ENCODE measurements at places on chromosomes 6 and 20.

DNA sequence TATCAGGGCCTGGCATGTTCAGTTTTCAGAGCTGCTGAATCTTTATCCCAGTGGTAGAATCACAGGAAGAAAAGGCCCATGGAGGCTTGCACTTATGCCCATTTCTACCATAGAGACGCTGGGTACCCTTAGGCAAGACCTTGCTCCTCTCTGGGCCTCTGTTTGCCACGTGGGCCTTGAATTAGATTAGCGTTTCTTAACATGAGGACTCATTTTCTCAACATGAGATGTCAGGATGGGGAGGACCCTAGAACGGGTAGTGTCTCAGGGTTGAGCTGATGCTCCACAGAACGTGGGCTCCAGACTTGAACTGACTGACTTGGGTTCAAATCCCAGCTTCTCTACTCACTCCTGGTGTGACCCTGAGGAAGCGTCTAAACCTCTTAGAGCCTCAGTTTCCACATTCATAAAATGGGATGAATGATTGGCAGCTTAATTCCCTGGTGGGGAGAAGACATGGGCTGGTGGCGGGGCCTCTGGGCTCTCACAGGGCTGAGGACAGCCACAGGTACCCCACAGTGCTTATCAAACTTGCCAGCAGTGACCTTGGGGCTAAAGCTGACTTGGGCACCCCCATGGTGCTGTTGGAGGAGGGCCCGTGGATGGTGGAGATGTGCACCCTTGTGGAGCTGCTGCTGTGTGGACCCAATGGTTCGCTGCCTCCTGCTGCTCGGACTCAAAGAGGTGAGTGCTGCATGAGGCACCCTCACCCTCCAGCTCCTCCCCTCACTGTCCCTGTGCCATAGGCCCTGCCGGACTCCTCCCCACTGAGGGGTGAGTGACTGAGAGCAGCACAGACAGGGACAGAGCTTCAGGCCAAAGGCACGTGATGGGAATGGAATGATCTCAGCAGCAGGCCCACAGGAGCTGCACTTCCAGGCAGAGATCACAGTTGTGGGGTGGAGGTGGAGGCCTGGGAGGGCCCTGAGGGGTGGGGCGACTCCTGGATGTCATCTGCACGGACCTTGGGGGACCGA is 28.2 kb downstream of the SUN5 start:
- no peak for DNase-seq

DNA sequence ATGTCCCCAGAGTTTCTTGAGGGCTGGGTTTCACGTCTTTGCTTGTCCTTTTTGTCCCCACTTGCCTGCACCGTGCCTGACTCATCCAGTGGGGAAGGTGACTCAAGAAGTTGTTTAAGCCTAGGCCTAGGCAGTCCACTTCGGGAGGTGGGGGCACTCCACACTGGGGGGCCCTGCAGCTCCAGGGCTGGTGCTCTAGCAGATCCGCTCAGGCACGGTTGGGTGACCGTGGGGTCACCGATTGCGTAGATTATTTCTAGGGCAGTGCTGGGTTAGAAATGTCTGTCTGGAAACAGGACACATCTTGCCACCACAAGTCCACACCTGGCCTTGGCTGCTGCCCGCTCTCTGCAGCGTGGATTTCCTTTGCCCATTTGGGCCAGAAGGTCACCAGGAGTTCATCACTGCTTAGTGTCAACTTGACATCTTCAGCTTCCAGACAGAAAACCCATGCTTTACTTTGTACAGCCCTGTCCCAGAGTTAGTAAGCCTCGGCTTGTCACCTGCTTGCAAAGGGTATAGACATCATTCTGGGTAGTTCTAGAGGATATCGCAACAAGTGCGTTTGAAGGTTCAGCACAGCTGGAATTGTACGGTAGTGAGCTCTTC is 13.6 kb upstream of the C20orf144 start:
- DNase-seq, result no peak

GRCh38 chr6:97049253-97050011 is 124.9 kb downstream of the KLHL32 start:
- DNase-seq, result no peak

DNA sequence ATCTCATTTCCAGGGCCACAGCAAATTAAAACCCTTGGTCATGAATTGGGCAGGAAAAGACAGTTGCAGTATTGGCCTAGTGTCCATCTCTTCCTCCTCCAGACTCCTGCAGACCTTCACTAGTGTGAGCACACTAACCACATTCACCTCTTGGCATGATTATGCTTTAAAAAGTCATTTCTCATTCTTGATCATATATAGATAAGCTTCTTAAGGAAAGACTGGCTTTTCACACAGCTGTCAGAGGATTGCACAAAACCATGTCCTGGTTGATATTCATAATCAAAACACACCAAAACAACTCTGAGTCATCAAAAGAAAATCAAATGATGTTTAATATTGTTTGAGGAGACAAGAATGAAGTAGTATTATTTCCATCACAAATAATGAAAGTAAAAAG is 52.1 kb downstream of the TMEM200A start:
- no peak for DNase-seq

DNA sequence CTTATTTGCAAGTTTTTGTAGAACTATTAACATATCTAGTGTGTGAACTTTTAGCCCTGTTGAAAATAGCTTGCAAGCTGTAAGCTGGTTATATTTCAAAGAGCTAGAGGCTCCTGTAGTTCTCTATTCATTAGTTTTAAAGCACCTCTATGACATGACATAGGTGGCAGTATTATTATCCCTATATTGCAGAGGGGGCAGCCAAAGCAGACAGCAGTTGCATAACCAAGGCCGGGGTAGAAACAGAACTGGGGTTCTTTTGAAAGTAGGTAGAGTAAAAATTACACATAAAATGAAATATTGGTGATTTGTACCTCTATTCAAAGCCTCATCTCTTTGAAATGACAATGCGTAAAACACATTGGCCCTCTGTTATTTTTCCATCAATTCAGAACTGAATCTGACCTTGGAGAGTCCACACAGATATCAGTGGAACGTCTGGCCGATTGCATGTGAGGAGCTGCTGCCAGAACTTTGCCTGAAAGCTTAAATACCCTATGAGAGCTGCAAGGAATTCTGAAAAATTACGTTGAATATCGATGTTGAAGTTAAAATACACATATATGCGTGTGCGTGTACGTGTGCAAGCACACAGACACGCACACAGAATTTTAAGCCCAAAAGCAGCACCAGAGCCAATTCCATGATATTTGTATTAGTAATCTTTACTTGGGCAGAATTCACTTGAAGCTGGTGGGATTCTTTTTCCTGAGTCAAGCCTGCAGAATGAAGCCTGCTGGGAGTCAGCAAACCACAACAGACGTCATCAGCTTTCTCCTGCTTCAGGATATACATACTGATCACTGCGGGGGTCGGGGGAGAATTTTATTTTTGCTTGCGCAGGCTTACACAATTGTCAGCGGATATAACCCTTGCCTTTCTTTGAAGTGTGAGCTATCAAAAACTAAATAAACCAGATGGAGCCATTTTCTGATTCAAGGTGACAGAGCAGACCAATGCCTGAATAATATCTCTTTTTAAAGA is 163.2 kb downstream of the PDE7B start:
- DNase-seq, result no peak

GRCh38 chr6:163250116-163250515 is 164.4 kb upstream of the QKI start:
- no peak for DNase-seq

GRCh38 chr6:111481836-111482187 is 1.2 kb downstream of the REV3L start:
- DNase-seq, result no peak

DNA sequence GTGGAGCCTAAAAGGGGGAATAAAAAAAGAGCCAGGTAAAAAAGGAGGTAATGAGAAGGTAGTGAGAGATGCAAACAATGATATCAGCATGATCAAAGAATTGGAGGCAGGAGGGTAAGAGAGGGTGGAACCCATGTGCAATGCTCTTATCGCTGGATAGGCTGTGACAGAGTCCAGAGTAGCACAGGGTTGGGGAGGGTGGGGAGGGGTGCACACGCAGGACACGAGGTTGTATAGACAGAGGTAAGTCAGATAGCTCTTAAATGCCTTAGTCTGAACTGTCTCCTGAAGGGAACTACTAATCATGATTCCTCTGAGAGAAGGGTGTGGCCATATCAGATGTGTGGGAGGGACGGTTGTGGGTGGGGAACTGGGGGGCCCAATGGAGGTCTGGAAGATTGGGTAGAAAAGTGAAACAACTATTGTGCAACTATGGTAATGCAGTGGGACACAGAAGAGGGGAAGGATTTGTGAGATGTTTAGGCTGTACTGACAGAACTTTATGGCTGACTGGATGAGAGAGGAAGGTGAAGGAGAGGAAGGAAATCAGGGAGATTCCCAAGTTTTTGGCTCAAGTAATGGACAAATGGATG is 354.8 kb downstream of the BTBD9 start:
- DNase-seq, result no peak

DNA sequence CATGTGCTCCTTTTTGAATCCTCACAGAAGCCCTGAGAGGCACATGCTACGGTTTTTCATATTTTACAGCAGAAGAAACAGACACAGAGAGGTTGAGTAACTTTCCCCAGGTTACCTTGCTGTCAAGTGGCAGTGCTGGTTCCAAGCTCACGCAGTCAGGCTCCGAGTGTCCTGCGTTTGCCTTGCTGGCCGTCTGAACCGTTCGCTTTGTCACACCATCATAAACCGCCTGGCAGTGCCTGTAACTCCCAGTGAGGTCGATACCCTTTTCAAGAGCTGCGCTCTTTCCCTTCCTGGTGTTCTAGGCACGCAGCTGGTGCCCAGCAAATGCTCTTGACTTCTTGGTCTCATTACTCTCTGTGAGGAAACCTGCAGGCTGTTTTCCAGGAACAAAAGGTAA is 31.3 kb upstream of the KCNG1 start:
- no peak for DNase-seq

- no peak for DNase-seq
Measured at GRCh38 chr20:53412577-53413185, 181.0 kb downstream of the ZNF217 start.

DNA sequence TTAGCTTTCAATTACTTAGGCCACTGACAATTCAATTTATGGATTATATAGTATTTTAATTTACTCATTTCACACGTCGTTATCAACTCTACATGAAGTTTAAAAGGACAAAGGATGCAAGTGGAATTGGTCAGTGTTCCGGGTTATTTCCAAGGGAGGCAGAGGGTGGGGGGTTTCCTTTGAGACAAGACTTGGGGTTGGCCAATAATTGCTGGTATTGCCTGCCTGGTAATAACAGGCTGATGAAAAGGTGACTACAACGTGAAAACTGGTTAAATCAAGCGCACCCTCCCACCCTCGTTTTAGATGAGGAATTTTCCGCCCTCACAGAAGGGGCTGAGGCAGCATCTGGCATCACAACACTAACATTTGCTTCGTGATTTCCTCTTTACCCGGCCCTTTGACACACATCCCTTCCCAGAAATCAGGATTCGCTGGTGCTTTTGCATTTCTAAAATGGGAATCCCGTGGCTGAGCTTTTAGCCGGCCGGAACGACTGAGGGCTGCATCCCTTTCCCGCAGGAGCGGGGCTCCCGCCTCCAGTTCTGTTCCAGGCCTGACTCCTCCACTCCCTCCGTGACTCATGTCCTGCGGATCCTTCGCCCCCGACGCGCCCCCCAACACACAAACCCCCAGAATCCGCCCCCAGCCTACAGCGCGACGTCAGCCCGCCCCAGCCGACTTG is 999 bp upstream of the PIM1 start:
- DNase-seq, result peak; percentile 53

DNA sequence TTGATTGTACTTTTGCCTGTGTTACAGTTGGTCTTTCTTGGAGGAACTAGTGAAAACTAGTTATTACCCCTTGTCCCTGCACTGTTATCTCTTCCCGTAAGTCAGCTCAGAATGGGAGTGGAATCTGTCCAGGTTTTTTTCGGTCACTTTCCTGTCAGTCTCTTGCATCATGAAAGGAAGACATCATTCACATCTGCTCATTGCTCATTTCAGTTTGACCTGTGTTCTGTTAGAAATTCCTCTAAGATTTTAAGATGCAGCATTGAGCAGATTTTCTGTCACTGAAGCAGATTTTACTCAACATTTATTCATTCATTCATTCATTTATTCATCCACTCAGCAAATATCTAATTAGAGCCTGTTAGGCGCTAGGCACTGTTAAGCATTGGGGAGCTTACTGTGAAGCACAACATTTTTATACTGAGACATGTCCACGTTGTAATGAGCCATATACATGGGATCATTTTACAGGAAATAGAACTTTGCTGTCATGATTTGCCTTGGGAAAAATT is 33.1 kb upstream of the HINT3 start:
- no peak for DNase-seq

- peak; percentile 40 for DNase-seq
Measured at GRCh38 chr6:30990422-30991086, 7.0 kb downstream of the MUC21 start.

GRCh38 chr20:49570161-49570827 is 2.4 kb upstream of the PTGIS start:
- no peak for DNase-seq

GRCh38 chr6:2171728-2172127 is 73.7 kb downstream of the GMDS start:
- DNase-seq, result no peak

DNA sequence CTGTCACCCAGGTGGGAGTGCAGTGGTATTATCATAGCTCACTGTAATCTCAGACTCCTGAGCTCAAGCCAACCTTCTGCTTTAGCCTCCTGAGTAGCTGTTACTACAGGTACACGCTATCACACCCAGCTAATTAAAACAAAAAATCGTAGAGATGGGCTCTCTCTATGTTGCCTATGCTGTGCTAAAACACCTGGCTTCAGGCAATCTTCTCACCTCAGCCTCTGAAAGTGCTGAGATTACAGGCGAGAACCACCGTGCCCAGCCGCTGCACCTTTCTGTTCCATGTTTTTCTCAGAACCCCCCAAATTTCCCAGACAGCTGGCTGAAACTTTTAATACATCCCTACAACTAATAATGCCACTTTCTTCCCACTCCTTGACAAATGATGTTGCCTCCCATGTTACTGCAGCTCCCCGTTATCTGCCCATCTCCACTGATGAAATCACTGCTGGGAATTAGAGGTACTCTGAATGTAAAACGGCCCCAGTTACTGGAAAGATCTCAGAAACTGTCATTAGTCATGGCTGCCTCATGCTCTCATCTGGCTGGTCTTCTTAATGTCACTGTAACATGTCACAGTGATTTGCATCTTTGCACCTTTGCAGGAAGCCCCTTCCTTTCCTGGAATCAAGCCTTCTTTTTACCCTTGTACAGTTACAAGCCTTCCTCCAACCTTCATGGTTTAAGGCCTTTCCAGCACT is 697.5 kb downstream of the PRKN start:
- no peak for DNase-seq

Measured in CD4-positive, alpha-beta T cell treated with Interleukin-6 for 4 hours (primary cell).